ENCODE measurements at places on chromosomes 13 and 19.

- peak; percentile 31 for DNase-seq
These were observed 37.6 kb downstream of the SOX21 start for GRCh38 chr13:94674609-94675348.

GRCh38 chr13:21443171-21443570 is 15.9 kb downstream of the ZDHHC20 start:
- no peak for DNase-seq

DNA sequence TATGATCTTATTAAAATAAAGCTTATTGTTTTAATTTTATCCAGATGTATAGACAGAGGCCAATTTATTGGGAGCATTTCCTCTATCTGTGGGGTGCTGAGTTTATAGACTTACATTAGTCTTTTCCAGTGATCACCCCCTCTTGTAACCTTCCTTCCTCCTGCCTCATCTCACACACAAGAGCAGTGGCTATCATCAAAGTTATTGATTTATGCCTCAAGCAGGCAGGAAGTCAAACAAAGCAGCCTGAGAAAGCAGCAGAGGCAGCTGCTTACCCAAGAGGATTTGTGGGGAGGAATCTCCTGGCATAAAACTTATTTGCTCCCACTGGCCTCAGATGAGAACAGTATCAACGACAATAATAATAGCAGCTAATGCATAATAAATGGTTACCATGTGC is 26.3 kb upstream of the DCLK1 start:
- DNase-seq: no peak

DNA sequence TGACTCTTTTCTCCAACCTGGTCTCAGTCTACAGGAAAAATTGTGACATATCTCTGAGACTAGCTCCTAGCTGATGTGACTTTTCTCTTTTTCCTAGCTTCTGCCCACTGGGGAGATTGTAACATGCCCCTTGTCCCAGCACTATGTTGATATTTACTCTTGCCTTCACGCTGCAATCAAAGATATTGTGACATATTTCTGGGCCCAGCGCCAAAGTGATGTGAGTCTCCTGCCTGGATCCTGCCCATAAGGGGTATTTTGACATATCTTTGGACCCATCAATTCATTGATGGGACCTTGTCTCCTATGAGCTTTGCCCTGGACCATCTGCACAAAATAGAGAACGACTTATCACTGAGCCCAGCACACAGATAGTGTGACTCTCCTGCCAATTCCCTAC is 41.1 kb downstream of the ZNF729 start:
- DNase-seq: no peak

- peak; percentile 34 for DNase-seq
These were observed 6.3 kb downstream of the SPINT2 start for GRCh38 chr19:38270587-38271167.

- DNase-seq: no peak
These were observed 12.2 kb downstream of the SUGP2 start for GRCh38 chr19:19021115-19021514.

GRCh38 chr13:27730191-27730590 is 62.1 kb upstream of the GSX1 start:
- DNase-seq: no peak

DNA sequence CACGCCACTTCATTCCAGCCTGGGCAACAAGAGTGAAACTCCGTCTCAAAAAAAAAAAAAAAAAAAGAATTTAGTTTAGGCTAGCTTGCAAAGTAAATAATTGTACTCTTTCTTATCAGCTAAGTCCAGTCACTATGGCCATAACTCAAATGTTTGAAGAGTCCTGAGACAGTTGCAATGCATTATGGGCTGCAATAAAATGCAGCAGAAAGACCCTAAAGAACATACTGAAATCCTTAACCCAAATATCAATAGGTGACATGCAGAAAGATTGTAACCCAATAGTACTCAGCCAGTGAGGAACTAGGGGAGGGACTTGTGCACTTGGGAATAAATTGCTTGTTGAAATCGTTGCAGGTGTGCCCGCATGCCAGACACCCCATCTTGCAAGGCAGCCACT is 20.9 kb upstream of the FFAR2 start:
- DNase-seq: no peak

GRCh38 chr19:10797541-10798256 is 38.3 kb downstream of the TMED1 start:
- DNase-seq: no peak

GRCh38 chr13:78430166-78430791 is 173.1 kb downstream of the POU4F1 start:
- no peak for DNase-seq

DNA sequence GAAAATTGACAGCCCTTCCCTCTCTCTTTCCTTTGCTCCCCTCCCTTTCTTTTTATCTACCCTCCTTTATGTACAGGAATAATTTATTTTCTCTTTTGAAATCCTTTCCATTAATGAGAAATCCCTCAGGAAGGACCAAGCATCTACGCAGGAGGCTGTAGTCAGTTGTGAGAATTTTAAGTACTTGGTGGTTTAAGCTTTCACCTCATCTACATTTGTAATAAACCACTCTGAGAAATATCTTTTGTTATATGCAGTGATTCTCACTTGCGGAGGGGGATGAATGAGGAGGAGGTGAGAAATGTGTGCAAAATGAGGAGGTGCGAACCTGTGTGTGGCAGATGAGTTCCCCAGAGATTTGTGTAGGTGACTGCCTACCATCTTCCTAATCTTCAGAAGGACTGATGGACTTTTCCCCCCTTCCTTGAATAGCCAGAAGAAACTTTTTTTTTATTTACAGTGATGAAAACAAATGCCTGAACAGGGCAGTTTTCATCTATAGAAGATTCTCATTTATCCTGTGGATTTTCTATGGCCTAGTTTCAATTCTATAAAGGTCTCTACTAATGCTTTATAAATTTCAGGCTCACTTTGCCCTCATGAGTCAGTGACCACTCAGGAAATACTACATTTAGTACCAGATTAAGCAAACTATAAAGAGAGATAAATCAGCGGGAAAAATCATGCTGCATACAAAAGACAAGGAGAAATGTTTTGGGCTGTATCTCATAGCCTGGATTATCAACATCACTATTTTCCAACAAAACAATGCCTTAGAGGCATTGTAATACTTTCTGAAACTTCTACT is 118.3 kb downstream of the LHFPL6 start:
- peak; percentile 49 for DNase-seq

- DNase-seq: no peak
These were observed 8.7 kb downstream of the BRD4 start for GRCh38 chr19:15323496-15324235.

- DNase-seq: no peak
These were observed 536 bp upstream of the AKAP8 start for GRCh38 chr19:15379999-15380647.

GRCh38 chr19:13053761-13054625 is 48.7 kb downstream of the LYL1 start:
- DNase-seq: peak; percentile 91

DNA sequence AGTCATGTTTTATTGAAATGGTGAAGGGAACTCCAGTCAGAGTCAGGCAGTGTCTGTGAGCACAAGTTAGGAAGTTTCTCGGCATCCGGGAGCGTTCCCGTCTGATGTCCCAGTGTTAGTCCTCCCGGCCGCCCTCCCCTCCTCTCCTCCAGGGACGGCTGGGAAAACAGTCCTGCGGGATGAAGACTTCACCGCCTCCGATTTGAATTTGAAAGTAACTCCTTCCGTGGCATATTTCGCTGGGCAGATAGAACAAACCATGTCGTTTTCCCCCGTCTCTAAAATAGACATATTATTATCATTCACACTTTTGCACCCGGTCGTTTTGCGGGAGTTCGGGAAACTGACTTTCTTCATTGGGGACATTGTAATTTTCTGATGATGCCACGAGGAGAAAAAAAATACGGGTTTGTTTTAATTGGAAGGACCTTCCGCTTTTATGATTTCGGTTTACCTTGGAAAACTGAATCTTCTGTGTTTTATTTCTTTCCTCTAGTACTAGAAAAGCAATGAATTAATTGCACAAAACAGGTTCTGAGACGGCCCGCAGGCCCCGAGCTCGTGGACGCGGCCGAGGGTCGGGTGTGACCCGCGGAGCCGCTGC is 76.6 kb downstream of the ZIC5 start:
- DNase-seq: no peak

- no peak for DNase-seq
These were observed 7.8 kb downstream of the PODNL1 start for GRCh38 chr19:13930402-13930801.

DNA sequence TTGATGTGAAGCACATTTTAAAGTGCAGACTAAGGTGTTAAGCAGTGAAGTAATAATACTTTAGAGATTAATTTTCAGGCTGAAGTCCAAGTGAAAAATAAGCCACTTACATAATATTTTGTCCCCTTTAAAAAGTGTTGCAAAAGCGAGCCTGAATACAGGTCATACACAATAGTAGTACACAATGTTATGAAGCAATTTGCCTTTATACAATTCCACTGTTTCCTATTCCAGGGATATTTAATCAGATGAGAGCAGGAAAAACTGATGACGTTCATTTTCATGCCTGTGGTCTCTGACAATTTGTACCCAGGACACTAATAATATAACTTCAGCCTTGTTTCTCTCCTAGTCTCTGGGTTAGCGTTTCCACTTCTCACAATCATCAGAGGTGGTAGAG is 916.7 kb downstream of the PCDH9 start:
- DNase-seq: no peak

DNA sequence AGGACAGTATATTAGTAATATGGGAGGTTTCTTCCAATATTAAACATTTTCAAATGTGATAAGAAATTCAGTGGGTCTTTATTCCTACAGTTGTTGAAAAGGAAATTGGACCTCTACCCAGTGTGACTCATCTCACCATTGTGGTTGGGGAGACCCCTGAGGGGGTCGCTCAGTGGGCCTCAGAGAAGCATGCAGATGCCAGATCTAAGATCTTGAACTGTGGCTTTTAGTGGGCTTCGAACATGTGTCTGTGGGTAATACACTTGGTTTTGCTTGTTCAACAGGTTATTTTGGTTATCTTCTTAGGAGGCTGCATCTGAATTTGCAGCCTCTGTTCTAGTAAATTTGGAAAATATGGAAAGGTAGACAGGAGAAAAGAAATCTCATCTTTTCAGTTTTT is 132.3 kb downstream of the PCCA start:
- DNase-seq: no peak

- no peak for DNase-seq
These were observed 12.0 kb downstream of the PLPP2 start for GRCh38 chr19:279231-279630.

DNA sequence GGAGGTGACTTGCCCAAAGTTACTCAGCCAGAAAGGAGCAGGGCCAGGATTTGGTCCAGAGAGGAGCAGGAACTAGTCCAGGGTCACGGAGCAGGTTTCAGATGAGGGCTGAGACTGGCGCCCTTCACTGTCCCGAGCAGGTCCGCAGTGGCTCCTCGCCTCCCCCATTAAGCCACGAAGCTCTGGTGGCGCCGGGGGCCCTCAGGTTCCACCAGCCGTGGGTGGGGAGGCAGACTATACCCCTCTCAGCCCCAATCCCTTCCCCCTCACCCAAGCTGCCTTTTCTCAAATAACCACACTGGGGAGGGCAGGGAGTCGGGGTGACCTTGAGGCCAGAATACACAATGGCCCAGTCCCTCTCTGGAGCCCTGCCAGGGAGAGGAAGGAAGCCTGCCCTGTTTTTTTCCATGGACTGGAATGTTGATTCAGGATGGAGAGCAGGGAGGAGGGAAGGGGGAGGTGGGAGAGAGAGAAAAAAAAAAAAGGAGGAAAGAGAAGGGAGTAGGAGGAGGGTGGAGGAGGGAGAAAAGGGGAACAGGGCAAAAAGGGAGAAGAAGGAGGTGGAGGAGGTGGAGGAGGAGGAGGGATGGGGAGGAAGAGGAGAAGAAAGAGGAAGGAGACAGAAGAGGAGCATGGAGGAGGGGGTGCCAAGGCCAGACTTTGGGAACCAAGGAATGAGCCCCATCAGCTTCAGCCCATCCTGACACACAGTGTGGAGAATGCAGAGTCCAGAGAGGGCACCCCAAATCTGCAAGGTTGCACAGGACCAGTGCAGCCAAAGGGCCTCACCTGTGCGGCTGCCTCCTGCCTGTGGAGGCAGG is 19.7 kb downstream of the CEACAM16 start:
- DNase-seq: no peak

Data from astrocyte of the cerebellum (primary cell).